Pancreas (tissue), 10 donors: ENCODE measurements at places on chromosomes 7 and 10. TPM values are rescaled to one million over a fixed set of nuclear protein-coding genes. Genes with fewer than 3 reads are reported as not detected.

Gene NRAP
- 0.21 TPM for polyA plus RNA-seq

Gene C10orf88
- 3.8 TPM for polyA plus RNA-seq

Gene ENTPD1
- polyA plus RNA-seq: 1.8 TPM

Gene VWDE
- 7.9 TPM for polyA plus RNA-seq

Gene MBL2
- polyA plus RNA-seq: not detected

Gene ANXA8L1
- 1.2 TPM for polyA plus RNA-seq

Gene ADCK2
- 7.0 TPM for polyA plus RNA-seq

Gene MAGI2
- 1.6 TPM for polyA plus RNA-seq

Gene DGKB
- 0.92 TPM for polyA plus RNA-seq

Gene GPNMB
- 3.7 TPM for polyA plus RNA-seq

DNA sequence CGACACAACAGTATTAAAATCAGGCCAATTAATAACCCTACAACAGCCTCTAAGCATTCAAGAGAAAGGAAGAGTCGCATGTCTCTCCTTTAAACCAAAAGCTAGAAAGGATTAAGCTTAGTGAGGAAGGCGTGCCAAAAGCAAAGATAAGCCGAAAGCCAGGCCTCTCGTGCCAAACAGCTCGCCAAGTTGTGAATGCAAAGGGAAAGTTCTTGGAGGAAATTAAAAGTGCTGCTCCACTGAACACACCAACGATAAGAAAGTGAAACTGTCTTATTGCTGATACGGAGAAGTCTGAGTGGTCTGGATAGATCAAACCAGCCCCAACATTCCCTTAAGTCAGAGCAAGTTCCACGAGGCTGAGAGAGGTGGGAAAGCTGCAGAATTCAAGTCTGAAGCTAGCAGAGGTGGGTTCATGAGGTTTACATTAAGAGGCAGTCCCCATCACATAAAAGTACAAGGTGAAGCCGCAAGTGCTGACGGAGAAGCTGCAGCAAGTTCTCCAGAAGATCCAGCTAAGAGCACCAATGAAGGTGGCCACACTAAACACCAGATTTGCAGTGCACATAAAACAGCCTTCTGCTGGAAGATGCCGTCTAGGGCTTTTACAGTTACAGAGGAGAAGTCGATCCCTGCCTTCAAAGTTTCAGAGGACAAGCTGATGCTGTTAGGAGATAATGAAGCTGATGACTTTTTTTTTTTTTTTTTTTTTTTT, 194.8 kb downstream of the MAD1L1 start:
- peak; percentile 51 for DNase-seq

GRCh38 chr7:112405286-112405685, 45.0 kb upstream of the IFRD1 start:
- no peak for DNase-seq

- DNase-seq: peak; percentile 99
Observed at GRCh38 chr7:66628361-66629221, at the start of gene KCTD7. TSS of gene KCTD7 (plus strand) at chr7:66628881. CDS start at chr7:66629065, 184 bp downstream.

DNA sequence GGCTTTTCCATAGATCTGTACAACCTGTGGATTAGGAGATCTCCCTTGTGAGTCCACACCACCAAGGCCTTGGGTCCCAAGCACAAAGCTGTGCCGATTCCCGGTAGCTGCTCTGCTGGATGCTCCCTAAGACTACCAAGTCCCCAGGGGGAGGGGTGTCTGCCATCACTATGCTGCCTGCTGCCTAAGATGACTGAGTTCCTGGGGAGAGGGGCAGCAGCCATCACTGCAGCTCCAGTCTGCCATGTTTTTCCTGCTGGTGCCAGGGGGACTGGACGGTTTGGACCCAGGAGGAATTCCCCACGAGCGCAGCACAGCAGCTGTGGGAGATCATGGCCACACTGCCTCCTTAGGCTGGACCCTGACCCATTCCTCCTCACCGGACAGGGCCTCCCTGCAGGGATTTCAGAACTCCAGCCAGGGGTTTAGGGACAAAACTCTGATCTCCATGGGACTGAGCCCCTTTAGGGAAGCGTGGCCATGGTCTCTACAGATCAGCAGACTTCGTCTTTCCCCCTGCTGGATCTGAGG, 1049.8 kb downstream of the SORCS1 start:
- DNase-seq: no peak

DNA sequence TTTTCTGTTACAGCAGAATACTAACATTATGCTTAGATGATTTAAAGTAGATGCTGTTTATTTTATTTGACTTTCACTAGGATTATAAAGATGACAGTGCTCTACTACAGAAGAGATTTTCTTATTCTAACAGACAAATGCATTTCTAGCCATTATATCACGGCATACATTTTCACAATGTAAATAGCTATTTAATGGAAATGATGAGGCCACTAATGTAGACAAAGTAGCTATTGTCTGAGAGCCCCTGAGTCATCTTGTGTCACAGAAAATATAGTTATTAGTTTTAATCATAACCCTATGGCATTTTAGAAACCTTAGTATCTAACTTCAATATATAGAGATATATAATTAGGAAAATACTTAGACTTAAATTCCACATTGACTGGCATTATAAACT, 158.0 kb upstream of the AHR start:
- DNase-seq: no peak

DNA sequence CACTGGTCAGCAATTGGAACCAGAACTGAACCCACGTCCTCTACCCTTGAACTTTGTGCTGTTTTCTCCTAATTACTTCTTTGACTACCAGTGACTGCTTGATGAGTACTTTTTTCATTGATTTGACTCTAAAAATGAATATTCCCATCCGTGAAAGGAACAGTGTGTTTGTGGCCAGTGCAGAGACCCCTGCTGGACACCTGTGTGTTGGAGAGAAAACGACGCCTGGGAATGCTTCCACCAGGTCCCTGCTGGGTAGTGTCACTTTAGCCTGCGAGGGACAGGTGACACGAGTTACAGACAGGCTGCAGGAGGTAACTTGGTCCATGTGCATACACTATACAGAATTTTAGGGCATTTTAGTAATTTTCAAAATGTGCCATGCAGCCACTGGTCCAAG, 6.8 kb upstream of the GJD4 start:
- DNase-seq: peak; percentile 19

- DNase-seq: no peak
Observed at GRCh38 chr7:132298790-132299189, 277.5 kb downstream of the PLXNA4 start.

DNA sequence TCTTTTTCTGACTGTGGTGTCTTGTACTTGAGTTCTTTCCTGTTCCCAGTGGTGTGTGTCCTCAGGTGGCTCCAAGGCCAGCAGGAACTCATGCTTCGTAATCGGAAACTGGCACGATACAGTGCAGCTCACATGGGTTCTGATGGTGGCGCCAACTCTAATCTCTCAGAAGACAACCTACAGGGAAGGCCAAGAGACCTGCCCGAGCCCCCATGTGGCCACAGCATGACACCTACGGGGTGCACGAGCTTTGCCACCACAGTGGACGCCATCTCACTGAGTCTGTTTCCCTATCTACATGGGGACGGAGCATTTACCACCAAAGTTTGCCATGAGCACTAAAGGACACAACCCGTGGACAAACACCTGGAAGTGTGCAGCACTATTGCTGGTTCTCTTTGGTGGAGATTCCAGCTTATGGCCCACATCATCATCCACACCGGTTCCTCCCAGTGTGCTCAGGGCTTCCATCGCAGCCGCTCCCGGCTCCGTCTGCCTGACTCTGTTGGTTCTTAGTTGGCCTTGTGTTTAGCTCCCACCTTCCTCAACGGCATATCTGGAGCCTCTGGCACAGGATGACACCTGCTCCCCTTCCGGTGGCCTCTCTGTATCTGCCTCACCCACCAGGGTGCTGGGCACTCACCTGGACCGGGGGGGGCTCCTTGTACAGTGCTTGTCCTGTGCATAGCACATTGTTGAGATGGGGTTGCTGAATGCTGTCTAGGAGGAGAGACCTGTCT, 586.6 kb upstream of the MKI67 start:
- no peak for DNase-seq

DNA sequence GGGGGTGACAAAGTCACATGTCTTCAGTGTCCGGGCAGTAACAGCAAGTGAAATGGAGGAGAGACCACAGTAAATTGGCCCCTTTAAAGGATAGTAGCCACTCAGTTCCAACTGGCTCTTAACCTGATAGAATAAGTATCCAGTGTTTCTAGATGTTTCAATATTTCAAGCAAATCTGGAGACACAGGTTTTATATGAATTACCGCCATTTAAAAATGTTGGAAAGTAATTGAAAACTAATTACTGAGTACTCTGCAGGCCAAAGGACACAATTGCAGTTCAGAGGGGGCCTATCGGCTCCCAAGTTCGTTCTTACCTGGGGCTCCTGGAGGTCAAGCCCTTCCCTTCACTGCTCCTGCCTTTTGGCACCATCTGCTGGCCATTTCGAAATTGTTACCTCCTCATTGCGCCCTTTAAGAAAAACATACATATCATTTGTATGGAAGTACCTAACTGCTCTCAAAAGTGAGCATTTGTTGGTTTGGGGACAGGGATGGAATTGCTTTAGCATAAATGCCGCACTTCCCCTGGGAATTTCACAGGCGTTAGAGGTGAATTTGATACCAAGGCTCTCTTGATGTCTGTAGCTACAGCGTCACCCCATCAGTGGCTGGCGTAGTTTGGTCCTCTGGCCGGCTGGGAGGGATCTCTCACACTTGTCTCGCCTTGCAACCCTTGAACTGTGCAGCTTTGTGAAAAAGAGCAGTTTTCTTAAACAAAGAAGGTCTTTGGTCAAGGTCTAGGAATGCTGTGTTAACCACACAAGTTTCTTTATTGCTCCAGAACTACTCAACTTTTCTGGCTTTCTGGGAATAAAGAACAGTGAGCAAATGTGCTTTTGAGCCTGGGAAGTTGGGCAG, 220.0 kb downstream of the ARHGAP21 start:
- no peak for DNase-seq

- DNase-seq: no peak
Observed at GRCh38 chr7:1973321-1974251, 259.2 kb downstream of the MAD1L1 start.

DNA sequence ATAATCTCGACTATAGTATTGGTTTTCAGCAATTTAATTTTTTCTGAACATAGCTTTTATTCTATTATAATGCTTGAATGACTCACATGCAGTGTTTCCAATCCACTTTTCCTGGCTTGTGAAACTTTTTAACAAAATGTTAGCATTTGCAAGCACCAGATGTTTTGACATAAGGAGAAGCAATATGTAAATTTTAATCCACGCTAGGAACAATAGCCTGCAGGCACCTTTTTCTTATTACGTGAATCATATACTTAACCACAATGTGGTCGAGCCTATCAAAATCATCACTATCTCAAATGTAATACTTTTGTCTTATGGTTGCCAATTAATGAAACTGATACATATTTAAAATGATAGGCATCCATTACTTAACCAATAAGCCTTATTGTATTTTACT, 97.1 kb downstream of the TFEC start:
- no peak for DNase-seq
